Stimulated activated CD8-positive, alpha-beta memory T cell treated with anti-CD3 and anti-CD28 coated beads, Interleukin-4, amount 100 ng/mL, for 4 hours (primary cell): ENCODE measurements at places on chromosomes 13 and 19.

DNA sequence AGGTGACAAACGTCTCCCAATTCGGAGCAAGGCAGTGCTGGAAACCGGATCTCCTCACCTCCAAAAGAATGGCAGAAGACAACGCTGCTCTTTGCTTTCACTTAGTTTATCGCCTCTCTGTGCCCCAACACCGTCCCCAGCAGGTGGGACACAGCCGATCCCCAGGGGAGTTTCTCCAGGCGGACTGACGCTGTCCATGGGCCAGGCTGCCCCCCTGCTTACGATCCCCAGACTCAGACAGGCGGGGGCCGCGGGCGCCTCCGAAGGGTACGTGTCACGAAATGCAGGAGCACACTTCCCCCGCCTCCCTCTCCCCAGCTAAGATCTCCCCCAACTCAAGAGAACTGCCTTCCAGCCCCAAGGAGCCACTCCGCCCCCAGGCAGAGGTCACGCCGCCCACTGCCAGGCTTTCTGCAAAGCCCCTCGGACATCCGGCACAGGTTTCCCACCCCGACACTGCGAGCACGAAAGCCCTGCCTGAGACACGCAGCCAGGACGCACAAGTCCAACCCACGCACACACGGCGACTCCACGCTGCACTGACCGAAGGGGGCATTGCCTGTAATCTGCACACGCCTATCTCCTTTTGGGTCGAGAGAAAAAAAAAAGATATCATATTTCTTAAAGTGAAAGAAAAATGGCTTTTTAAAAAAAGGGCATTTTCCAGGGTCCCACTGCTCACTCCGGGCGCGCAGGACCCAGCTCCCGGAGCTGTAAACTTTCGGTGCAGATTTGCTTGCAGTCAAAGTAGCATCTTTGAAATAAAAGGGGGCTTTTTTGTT, 2.0 kb downstream of the SPRY2 start:
- no peak for DNase-seq

- DNase-seq, result no peak
Measured at GRCh38 chr19:9155591-9155990, 15.4 kb downstream of the ZNF317 start.

GRCh38 chr19:58557221-58558065, 968 bp downstream of the UBE2M start:
- no peak for DNase-seq

DNA sequence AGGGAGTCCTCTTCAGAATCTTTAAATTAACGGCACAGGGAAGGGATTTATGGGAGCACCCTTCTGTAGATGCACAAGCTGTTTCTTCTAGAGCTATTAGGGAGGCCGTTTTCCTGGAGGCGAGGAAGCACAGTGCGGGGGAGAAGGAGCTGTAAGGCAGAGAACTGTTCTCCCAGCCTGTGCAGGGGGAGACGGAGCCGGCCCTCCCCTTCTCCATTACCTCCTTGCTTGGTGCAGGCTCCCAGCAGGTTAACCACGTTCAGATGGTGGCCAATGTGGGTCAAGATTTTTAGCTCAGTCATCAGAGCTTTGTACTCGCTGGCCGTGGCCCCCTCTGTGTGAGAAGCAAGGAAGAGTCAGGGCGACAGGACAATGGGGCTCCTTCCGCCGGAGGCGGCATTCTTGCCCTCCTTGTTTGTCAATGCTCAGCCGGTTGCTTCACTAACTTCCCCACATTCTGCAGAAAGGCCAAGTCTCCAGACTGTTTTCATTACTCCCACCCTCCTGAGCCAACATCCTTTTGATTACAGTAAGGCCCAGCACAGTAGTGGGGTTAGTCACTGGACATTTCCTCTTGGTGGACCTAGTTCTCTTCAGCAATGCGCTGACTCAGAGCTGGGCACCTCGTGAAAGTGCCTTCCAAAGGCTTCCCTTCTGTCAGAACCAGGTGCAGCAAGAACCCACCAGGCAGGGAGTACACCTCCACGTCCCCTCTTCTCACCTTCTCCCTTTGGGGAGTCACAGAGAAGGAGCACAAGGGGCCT, 165.4 kb downstream of the FLT1 start:
- no peak for DNase-seq

GRCh38 chr13:43383498-43384165, 360.2 kb downstream of the DNAJC15 start:
- DNase-seq, result no peak

DNA sequence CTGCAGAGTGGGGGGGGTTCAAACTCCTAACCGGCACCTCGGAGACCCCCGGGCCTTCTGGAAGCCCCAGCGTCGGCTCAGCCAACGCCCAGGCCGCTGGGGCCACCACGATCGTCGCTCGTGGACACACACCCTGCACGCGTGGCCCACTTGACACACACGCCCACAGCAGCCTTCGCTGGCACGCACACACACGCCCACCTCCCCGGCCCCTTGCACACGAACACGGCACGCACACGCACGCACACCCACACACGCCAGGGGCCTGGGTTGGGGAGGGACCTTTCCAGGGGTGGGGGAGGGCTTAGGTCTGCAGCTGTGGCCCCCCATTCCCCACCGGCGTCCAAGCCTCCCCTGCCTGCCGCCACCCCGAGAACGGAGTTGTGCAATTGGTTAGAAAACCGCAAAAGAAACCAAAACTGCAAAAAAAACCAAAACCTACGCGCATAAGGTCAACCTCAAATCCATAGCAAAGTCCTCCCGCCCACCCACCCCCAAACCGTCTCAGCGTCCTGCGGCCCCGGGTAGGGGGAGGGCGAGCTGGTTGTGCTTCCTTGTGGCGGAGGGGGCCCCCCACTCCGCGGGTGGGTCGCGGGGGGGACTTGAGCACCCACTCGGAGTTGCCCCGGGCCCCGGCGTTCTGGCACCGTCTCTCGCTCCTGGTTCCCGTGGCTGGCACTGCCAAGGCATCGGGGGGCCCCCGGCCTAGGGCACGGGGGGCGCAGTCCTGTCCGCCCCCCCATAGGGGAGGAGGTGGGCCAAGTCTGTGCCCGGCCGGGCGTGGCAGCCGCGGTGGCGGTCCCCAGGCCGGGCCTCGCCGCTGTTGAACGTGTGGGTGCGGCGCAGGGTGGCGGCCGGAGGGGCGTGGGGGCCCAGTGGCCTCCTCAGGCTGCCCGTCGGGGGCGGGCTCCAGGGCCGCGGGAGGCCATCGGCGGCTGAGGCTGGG, 3.3 kb upstream of the LRG1 start:
- no peak for DNase-seq

GRCh38 chr19:45954156-45954555, 19.5 kb downstream of the NOVA2 start:
- no peak for DNase-seq

- no peak for DNase-seq
Measured at GRCh38 chr19:9323557-9323918, 441 bp upstream of the ZNF559 start.

DNA sequence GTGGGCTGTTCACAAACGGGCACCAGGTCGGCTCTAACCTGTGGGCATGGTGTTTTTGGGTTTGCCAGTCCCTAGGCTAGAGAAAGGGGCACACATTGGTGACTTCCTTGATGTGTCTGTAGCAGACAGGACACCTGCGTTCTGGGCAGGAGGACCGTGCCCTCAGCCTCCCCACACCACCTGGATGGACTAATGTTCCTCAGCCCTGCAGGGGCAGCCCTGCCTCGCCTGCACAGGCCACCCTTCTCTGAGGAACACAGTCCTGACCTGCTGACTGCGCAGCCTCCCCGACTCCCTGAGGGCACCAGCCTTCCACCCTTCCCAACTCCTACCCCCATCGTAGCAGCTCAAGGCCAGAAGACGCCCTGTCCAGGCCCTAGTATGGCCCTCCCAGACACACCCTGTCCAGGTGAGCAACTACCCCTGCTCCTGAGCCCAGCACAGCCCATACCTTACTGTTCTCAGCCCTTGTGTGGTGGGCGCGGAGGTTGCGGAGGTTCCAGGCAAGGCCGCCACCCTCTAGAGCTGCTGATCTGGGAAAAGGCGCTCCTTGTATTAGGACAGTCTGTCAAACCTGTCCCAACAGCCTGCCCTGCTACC, 55.7 kb downstream of the GGACT start:
- DNase-seq, result no peak

GRCh38 chr19:37874784-37875183, 31.6 kb downstream of the WDR87 start:
- DNase-seq, result no peak

GRCh38 chr19:35294859-35295791, 3.2 kb downstream of the MAG start:
- no peak for DNase-seq

GRCh38 chr13:65594298-65594781, 1635.8 kb downstream of the PCDH9 start:
- DNase-seq, result no peak

GRCh38 chr13:91594061-91594460, 195.6 kb downstream of the GPC5 start:
- no peak for DNase-seq

- DNase-seq, result no peak
Measured at GRCh38 chr19:8626842-8627241, 3.6 kb upstream of the NFILZ start.

DNA sequence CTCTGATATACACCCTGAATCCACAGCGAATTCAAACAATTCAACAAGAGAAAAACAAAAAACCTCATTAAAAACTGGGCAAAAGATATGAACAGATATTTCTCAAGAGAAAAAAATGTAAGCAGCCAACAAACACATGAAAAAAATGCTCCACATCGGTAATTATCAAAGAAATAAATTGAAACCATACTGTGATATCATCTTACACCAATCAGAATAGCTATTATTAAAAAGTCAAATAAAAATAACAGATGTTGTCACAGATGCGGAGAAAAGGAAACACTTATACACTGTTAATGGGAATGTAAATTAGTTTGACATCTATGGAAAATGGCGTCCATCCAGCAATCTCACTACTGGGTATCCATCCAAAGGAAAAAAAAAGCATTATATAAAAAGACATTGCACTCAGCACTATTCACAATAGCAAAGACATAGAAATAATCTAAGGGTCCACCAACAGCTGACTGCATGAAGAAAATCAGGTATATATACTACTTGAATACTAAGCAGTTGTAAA, 1495.0 kb upstream of the PCDH20 start:
- DNase-seq, result no peak

DNA sequence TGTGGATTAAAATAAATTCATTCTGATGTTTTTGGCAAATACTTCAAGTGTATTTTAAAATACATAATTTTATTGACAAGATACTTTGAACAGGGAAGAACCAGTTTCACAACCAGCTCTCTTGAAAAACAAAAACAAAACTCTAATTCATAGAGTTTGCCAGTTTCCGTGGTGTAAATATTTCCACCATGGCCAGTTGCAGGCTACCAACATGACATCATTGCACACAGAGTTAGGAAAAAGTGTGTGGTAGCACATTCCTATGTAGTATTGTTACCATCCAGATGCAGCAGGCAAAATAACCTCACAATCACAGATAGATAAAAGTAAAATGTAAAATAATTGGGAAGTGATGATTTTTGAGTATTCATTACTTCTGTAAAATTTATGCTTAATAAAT, 7.7 kb upstream of the RNF113B start:
- DNase-seq, result no peak

GRCh38 chr19:29503140-29503758, 22.5 kb upstream of the VSTM2B start:
- DNase-seq, result no peak

- no peak for DNase-seq
Measured at GRCh38 chr13:109761695-109762094, 24.7 kb downstream of the IRS2 start.

- no peak for DNase-seq
Measured at GRCh38 chr19:42278452-42279154, 9.6 kb downstream of the CIC start.

- no peak for DNase-seq
Measured at GRCh38 chr13:112653071-112653470, 36.8 kb upstream of the ATP11A start.

- DNase-seq, result no peak
Measured at GRCh38 chr19:57033576-57033975, 86.2 kb upstream of the USP29 start.

- DNase-seq, result no peak
Measured at GRCh38 chr19:38658462-38659306, 11.2 kb downstream of the ACTN4 start.

GRCh38 chr19:9166846-9167245, 11.9 kb upstream of the OR7D2 start:
- DNase-seq, result no peak

DNA sequence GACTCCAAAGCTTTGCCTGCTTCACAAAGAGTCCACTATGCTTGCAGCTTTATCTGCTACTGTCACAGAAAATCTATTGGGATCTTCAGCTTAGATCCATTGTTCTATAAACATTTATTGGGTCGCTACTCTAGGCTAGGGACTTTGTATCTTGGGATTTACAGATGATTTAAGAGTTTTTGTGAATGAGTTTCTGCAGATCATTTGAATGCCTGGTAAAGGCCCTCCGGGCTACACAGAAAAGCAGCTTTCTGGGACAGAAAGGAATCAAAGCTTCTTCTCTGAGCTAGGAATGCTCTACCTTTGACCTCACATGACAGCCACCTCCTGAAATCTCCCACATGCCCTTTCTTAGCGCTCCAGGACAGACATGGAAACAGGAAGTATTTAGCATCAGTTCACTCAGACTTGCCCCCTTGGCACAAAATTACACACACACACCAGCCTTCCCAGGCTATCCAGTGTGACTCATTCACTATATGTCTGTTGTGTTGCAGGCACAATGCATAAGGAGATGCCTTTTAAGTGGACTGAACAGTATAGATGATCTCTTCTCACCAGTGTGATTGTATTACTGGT, 492.4 kb downstream of the DACH1 start:
- no peak for DNase-seq

DNA sequence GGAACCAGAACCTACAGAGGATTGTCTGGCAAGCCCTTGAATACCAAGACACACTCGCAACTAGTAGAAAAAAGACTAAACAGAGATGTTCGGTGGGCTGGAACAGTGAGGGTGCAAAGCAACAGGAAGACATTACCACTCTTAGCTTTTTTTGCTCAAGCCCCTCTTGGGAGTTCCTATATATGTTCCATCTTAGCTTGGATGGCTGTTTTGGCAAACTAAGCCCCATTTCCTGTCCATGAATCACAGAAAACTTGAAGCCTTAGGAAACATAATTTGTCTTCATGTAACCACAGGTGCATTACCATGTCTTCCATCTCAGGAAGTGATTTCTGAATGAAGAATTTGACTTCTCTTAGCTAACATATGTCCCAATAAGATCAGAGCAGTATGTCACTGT, 446.3 kb downstream of the OLFM4 start:
- DNase-seq, result no peak

DNA sequence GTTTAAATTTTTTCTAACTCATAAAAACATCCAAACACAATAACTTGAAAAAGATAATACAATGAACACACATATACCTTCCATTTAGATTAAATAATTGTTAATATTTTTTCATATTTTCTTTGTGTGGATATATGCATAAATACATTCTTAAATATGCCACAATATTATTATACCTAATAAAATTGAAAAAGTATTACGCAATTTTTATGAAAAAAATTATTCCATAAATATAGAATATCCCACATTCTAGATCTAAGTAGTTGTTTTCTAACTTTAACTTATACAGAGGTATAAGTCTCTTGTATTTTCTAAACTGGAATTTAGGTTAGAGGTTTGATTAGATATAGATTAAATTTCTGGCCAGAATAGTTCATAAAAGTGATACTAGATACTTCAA, 34.3 kb downstream of the POU4F1 start:
- DNase-seq, result no peak

- no peak for DNase-seq
Measured at GRCh38 chr13:81714513-81714912, 1373.6 kb upstream of the SPRY2 start.

- no peak for DNase-seq
Measured at GRCh38 chr13:52128714-52129700, at the start of gene NEK5. Gene NEK5 (minus strand): TSS chr13:52129073. CDS start chr13:52127482, 1,591 bp downstream.

- DNase-seq, result no peak
Measured at GRCh38 chr13:39547108-39547507, 55.9 kb downstream of the LHFPL6 start.
